ENCODE measurements at places on chromosomes 12 and 14. TPM values are rescaled to one million over a fixed set of nuclear protein-coding genes. Genes with fewer than 3 reads are reported as not detected.
A peak's percentile ranks its signal among the peaks of the same experiment; 100 is the strongest.

GRCh38 chr14:36848213-36848612 is 186.6 kb downstream of the PAX9 start:
- no peak for DNase-seq

PAPLN gene
- 1.7 TPM for total RNA-seq

DNA sequence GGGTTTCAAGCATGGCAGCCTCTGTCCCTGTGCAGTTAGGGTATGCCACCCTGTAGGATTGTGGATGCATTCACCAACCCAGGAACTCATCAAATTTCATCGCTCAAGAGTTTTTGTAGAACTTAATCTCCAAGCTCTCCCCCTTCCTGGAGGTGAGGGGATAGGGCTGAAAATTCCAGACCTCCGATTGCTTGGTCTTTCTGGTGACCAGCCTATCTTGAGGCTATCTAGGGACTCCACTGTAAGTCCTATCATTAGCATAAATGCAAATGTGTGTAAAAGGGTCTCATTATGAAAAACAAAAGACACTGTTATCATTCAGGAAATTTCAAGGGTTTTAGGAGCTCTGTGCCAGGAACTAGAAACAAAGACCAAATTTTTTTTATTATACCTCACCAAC is 244.0 kb downstream of the DUSP6 start:
- DNase-seq, result no peak

RNU6-7 gene
- not detected for total RNA-seq

GPRC5A gene
- total RNA-seq, result 10.5 TPM

GRCh38 chr12:30095511-30095910 is 311.8 kb upstream of the TMTC1 start:
- no peak for DNase-seq

- peak; percentile 48 for DNase-seq
Measured at GRCh38 chr12:122022393-122023338, 982 bp downstream of the BCL7A start.

GRCh38 chr12:124915239-124916236 is 1.1 kb upstream of the UBC start:
- DNase-seq, result peak; percentile 65

- DNase-seq, result no peak
Measured at GRCh38 chr12:121634836-121635235, 8.5 kb downstream of the ORAI1 start.

RNASE3 gene
- total RNA-seq, result not detected

GRCh38 chr14:69003626-69004025 is 24.5 kb upstream of the ACTN1 start:
- DNase-seq, result no peak

SERPINA5 gene
- total RNA-seq, result 0.33 TPM

- no peak for DNase-seq
Measured at GRCh38 chr14:90703841-90704737, 112.1 kb downstream of the TTC7B start.

DNA sequence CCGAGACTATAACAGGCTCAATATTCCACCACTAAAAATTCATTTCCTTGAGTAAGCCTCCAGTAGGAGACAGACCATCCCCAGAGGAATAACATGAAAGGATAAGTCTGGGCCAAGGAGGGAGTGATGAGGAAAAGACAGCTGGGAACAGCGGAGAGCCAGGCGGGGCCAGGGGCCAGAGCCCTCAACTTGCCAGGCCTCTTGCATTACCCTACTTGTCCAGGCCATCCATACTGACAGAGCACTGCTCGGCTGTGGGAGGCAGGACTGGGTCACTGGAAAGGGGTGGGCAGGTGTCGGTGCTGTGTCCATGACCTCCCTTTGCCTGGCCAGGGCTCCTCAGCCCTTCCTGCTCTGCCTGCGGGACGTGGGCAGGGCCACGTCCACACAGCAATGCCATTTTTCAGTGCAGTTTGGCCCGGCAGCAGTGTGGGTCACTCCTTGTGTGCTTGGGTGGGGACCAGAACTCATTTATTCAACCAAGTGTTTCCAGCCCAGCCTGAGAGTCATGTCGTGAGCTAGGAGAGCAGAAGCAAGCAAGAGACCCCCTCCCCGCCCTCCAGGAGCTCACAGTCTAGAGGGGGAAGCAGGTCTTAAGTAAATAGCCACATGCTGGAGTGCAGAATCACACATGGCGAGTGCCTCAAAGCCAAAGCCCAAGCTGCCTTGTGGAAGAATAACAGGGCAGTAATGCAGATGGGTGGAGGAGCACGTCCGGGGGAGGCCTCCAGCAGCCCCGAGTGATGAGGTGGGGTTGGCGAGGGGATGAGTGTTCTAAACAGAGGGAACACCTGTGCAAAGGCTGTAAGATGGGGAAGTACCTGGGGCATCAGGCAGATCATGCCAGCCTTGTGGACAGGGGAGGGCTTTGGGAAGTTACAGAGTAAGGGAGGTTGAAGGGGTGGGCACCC is 8.9 kb upstream of the FAIM2 start:
- no peak for DNase-seq

GRCh38 chr14:37546621-37547447 is 48.2 kb downstream of the FOXA1 start:
- DNase-seq, result peak; percentile 51

GRCh38 chr12:7061138-7061537 is 620 bp downstream of the C1S start:
- no peak for DNase-seq

EIF2B2 gene
- 72.0 TPM for total RNA-seq

GRCh38 chr14:69930780-69931379 is 51.7 kb downstream of the SMOC1 start:
- DNase-seq, result no peak

DNA sequence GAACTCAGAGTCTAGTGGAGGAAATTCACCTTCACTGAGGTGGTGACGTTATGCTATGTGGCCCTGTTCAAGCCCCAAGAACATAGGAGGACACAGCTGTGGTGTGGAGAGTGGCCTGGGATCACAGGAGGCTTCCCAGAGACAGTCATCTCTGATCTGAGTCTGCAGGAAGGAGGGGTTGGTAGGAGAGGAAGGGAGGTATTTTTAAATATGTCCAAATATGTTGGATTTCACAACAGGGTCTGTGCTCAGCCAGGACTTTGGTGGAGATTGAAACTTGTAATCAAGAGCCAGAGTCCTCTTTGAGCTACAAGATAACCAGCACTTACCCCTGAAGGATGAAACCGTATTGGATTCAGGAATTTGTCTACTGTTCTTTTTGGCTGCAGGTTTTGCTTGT is 26.4 kb upstream of the MED13L start:
- DNase-seq, result no peak

PMCH gene
- not detected for total RNA-seq

GRCh38 chr14:55073856-55074255 is 22.4 kb downstream of the MAPK1IP1L start:
- DNase-seq, result peak; percentile 54

- no peak for DNase-seq
Measured at GRCh38 chr14:33897878-33898535, 52.9 kb downstream of the EGLN3 start.

NRL gene
- total RNA-seq, result 3.1 TPM

EPYC gene
- not detected for total RNA-seq

DNA sequence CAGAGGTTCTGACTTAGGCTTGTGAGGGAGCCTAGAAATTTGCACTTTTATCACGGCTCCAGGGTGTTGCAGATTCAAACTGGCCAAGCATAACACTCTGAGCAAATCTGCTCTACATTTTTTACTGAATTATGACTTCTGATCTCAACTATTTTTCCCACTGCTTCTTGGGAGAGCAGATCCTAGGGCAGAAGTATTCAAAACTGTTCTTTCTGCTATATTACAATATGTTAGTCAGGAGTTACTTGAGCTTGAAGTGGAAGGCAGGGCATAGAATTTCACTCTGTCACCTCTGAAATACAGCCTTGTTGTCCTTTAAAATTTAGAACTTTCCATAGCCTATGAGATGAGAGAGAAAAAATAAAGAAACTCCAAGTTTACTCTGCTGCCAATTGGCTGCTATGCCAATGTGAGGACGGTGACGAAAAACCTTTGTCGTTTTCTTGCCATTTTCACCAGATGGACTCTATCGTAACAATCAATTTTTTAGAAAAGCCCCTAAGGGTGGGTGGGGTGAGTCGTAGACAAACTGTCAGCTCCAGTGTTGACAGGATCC is 16.4 kb upstream of the KERA start:
- no peak for DNase-seq

DNA sequence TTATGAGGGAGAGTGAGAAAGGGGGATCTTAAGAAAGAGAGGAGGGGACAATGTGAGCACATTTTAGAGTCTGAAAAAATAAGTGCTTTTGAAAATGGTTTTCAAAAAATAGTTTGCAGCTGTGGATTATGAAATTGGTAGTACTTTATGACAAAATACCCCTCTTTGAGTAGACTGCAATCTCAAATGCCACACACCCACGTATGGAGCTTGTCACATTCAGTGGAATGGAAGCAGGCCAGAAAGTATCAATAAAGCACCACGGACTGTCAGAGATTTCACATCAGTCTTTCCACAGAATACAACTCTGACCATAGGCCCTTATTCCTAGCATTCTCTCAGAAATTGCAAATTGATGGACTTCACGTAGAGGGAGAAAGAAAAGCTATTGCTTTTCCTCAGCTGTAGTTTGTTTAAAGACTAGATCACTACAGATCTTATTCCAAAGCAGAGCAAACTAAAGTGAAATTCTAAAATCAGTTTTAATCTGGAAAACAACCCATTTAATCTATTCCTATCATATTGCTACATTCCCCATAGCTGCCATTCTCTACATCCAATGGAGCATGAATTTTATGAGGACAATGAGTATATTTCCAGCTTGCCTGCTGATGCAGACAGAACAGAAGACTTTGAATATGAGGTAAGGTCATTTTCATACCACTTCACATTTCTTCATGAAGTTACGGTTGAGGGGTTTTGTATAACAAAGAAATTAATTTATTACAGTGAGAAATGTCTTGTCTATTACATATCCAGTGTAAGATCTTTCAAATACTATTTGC is 321.3 kb downstream of the PDZRN4 start:
- DNase-seq, result no peak

- DNase-seq, result no peak
Measured at GRCh38 chr12:62803756-62804155, 131.2 kb downstream of the PPM1H start.

HOXC4 gene
- 2.4 TPM for total RNA-seq

- DNase-seq, result peak; percentile 74
Measured at GRCh38 chr14:37599507-37600368, 4.3 kb downstream of the TTC6 start.

DNA sequence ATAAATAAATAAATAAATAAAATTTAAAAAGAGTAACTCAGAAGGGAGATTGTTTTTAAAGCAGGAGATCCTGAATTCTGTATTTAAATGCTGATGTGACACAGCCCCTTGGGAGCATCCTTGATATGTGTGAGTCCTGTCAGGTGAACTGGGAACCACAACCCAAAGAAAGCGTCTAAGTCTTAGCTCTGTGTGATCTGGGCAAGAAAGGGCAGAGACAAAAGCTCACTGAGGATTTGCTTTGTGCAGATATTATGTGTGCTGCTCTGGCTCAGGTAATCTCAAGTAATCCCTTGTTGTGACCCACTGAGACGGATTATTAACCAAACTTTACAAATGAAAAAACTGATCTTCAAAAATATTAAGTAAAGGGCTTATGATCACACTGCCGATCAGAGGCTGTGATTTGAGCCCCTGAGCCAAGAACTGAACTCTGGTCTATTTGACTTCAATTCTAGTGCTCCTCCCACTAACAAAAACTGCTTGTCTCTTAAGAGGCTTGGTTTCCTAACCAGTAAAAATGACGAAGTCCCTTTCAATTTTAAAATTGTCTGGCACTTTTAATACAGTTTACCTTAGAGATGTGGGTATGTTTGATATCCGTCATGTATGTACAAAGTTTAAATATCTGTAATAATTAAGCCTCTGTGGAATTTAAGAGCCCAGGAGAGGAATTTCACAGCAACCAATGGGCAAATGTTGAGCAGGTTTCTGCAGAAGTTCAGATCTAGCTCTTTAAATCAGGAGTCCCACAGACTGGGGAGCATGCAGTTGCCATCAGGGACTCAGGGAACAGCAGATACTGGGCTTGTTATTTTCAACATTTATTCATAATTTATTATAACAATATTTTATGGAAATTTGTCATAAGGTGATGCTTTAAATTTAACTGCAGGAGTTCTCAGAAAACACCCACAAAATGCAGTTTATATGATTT is 46.1 kb downstream of the CPM start:
- no peak for DNase-seq

DNA sequence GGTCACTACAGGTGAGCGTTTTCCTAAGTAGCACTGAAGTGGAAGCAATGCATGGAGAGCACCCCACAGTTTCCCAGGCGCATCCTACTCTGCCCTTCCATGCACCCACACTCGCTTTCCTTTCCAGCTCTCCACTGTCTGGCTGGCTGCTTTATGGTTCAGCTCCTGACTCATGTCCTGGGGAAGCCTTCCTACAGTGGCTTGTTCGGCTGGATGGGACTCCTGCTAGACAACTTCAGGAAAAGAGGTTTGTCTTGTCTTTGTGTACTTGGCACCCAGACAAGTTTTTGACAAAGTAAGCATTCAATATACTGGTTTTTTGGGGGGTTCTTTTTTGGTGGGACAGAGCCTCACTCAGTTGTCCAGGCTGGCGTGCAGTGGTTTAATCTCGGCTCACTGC is 21.6 kb downstream of the PPM1H start:
- DNase-seq, result no peak

GLIPR1L1 gene
- not detected for total RNA-seq

- DNase-seq, result no peak
Measured at GRCh38 chr14:53599221-53599945, 357.2 kb downstream of the BMP4 start.

GRCh38 chr12:42957136-42957535 is 367.6 kb upstream of the PRICKLE1 start:
- DNase-seq, result no peak

PTCSC3 gene
- total RNA-seq, result not detected

DNA sequence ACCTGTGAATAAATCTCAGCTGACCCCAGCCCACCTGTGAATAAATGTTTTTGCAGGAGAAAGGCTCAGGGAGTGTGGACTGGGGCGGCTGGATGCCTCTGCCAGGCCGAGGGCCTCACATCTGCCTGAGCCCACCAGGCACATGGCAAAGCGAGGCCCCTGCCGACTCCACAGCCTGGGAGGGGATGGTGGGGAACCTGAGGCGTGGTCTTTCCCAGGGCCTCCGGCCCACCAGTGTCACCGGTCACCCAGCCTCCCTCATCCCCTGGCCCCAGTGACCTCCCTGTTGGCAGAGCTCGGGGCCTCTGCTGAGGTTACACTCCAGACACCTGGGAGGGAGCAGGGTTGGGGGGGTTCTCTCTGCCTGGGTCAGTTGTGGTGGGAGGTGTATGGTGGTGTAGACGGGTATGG is 8.2 kb downstream of the NOC4L start:
- no peak for DNase-seq

- no peak for DNase-seq
Measured at GRCh38 chr14:55118761-55119160, 10.3 kb upstream of the LGALS3 start.
